ENCODE measurements at places on chromosomes 16 and 17. TPM values are rescaled to one million over a fixed set of nuclear protein-coding genes. Genes with fewer than 3 reads are reported as not detected.

LPO gene
- 0.17 TPM for polyA plus RNA-seq

- DNase-seq: no peak
Measured at GRCh38 chr17:55546481-55546880, 35.2 kb upstream of the SMIM36 start.

DNA sequence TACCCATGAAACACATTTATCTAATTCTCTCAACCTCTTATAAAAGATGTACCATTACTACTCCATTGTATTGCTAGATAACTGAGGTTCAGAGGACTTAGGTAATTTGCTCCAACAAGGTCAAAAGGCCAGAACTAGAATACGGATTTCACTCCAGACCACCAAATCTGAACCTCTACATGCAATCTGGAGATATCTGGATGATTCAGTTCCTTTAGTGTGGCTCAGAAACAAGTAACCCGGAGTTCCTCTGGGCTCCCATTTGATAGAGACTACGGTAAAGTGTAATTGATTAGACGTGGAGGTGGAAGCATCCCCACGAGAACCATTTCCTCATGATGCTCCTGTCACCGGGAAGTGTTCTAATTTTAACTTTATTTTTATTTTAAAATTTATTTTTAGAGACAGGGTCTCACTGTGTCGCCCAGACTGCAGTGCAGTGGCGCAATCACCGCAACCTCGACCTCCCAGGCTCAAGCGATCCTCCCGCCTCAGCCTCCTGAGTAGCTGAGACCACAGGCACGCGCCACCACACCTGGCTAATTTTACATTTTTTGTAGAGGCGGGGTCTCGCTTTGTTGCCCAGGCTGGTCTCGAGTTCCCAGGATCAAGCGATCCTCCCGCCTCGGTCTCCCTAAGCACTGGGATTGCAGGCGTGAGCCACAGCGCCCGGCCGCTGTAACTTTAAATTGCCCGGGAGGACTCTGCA is 608 bp upstream of the COX10 start:
- DNase-seq: no peak

GP1BA gene
- polyA plus RNA-seq: 3.2 TPM

GRCh38 chr17:81074875-81075274 is 39.9 kb downstream of the BAIAP2 start:
- DNase-seq: no peak

DNA sequence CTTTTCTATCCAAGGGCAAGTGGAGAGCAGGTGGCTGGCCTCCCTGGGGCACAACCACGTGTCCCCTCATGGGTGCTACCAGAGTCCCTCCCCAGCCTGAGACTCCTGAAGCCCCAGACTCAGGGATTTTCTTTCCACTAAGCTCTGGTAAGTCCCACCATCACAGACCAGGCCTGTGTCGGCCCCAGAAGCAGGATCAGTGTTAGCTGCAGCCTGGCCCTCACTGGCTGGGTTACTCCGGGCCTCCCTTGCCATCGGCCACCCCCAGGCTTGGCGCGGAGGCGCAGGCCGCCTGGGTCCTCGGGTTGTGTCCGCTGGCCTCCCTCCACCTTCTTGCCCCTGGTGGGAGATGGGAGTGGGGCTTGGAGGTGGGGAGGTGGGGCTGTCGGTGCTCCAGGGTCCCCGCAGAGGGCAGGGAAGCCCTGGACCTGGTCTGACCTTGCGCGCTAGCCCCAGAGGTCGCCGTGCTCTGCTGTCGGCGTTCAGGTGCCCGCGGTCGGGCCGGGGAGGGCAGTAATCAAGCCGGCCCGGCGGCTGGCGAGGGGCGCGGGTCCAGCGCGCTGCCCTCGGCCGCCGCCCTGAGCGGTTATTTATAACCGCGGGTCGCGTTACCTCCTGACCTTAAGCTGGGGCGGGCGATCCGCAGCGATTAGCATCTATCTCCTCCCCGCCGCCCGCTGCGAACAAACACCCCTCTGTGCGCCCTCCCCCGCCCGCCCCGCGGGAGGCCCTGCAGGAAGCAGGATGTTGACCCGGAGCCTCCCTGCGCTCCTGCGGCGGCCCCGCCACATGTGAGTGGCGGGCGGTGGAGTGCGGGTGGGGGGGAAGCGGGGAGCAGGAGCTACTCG is 78.1 kb upstream of the TOB1 start:
- DNase-seq: peak; percentile 76

GRCh38 chr17:79741751-79742588 is 11.2 kb downstream of the ENPP7 start:
- peak; percentile 83 for DNase-seq

DNA sequence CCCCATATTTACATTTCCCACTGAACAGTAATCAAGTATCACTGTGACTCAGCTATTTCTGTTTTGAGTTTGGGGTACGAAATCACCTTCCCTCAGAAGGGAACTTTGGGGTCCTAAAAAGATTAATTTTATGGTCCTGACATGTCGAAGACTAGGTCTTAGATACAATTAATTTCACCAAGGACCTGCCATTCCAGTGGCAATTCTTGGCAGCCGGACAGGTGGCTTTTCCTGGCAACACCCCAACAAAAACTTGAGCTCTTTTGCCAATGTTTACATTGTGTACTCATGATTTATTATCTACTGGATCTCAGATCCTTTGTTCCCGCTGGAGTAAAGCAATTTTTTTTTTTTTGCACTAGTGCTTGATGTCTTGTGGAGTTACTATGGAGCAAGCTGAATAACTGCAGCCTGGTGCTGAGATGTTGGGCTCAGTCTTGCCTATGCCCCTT is 14.4 kb downstream of the SLFN5 start:
- peak; percentile 80 for DNase-seq

All from left kidney (tissue), 8 donors.